ENCODE measurements at places on chromosomes 6 and 20. TPM values are rescaled to one million over a fixed set of nuclear protein-coding genes. Genes with fewer than 3 reads are reported as not detected.

GRCh38 chr6:5745081-5745480 is 261.6 kb downstream of the NRN1 start:
- no peak for DNase-seq

DNA sequence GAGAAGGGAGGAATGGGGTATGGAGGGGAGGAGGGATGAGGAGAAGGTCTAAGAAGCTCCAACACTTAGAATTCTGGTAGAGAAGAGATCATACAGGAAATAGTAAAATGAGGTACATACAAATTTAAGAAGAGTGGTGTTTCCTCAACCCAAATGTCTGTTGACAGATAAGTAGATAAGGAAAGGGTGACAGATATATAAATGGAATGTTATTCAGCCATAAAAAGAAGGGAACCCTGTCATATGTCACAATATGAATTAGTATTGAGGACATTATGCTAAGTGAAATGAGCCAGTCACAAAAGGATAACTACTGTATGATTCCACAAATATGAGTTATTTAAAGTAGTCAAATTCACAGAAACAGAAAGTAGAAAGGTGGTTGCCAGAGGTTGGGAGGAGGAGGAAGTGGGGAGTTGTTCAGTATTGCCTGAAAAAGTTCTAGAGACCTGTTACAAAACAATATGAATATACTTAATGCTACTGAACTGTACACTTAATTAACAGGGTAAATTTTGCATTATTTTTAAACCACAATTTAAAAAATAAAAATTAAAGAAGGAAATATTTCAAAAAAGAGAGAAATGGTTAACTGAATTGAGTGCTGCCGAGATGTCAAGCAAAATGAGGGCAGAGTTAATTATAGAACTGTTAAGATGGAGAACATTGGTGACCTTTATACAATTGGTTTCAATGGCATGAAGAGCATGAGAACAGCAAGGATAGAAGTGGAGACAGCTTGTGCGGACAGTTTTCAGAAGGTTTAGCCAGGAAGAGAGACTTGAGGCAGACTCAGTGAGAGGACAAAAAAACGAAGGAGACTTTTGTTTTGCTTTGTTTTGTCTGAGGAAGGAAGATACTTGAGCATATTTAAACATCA is 47.6 kb upstream of the ADGRF4 start:
- no peak for DNase-seq

- no peak for DNase-seq
Observed at GRCh38 chr20:52595518-52595917, 376.6 kb upstream of the TSHZ2 start.

GRCh38 chr6:20317430-20317829 is 84.2 kb upstream of the E2F3 start:
- no peak for DNase-seq

DNA sequence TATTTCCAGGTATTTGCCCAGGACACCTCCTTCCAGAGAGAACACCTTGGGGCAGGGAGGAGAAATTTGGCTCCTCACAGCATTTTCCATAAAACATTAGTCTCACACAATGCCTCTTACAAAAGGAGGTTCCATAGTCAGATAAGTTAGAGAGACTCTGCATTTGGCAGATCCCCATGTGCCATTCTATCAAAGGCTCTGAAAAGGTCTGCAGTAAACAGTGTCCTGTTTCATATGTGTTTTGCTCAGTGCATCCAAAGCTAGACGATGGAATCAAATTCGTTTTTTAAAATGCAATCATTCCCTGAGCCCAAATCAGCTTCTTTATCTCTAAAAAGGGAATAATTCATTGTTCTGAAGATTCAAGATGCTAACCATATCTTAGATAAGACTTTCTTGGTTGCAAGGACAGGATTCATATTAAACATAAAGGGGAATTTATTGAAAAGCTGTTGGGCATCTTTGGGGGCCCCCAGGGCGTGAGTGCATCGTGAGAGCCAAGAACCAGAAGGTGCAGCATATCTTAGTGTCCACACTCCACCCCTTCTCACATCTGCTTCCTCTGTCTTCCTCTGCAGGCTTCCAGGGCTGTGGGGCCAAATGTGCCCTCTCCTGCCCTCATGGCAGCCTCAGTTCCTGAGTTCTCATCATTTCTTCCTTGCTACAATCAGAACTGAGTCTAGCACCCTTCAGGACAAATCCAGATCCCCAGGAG is 41.4 kb upstream of the MLN start:
- no peak for DNase-seq

- DNase-seq, result no peak
Observed at GRCh38 chr20:56518721-56519398, 5.7 kb upstream of the FAM209A start.

DNA sequence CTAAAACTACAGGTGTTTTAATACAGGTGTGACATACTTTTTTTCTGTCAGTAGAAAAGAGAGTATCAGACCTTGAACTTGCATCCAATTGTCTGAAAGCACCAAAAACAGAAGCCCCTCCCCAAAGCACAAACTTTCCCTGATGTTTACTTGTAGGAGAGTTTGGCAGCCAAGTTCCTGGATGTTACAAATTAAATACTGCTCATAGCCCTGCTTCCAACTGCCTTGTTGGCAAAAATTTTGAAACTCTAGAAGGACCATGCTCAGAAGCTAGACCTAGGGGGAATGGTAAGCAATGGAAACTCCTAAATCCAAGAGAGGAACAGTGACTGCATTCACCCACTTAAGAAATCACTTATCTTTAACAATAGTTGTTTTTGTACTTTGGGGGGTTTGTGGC is 17.0 kb upstream of the ARG1 start:
- DNase-seq, result no peak

DNA sequence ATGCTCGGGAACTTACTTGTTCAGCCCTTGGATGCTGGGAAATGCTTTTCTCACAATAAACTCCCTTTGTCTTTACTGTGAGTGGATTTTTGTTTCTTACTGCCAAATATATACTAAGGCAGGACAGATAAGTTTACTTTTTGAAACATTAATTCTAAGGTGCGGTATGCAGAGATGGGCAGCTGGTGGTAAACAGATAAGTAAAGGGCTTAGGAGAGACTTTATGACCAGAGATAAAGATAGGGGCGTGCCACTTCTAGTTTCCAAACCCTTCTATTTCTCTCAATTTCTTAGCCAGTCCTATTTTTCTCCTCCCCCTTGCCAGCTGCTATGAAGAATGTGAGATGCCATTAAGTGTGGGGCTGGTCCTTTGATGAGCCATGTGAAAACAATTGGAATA is 16.3 kb downstream of the SAMD3 start:
- DNase-seq, result no peak

- no peak for DNase-seq
Observed at GRCh38 chr6:78397499-78397898, 469.9 kb upstream of the IRAK1BP1 start.

DNA sequence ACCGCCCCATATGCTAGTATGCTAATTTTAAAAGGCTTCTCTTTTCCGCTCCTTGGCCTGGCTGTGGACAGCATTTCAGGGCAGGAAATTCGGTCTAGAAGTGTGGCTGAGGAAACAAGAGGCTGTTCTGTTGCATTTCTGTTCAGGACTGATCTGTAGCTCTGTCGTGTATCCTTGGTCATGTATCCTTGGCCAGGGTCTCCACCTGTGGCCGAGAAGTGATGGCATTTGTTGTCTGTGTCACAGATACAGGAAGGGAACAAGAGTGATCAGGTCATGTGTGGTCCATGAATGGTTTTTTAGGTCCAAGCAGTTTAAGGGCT is 300.5 kb upstream of the SUPT3H start:
- no peak for DNase-seq

GRCh38 chr6:21772884-21773575 is 179.5 kb downstream of the SOX4 start:
- DNase-seq, result no peak

DNA sequence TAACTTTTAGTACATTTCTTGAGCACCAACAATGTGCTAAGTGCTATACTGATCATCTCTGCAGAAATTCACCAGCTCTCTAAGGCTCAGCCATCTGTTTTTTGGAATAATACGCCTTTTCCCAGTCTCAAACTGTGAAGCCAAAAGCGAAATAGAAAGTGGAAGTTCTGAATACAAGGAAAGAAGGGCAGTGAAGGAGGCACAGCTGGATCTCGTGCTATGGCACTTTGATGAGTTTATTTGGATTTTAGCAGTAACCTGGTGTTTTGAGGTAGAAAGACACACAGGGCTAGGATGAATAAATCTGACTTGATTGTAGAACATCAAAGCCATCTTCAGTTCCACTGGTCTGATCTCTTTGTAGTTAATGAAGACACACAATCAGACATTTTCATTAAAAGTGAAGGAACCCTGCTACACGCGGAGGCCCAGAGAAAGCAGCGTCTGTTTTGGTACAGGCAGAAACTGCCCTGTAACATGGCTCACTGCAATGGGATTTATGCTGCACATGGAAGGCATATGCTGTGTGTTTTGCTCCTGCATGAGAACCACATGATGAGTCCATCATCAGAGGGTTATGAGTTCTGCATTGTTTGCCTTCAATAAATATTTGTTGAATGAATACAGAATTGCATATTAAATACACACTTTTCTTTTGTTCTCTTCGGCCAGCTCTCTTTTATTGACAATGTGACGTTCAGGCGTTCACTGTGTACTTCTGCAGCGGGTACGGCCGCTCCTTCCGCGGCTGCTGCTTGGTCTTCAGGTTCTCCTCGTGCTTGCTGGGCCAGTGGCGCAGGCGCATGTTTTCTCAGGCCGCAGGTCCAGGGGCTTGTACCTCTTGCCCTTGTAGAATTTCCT is 100.9 kb downstream of the PREP start:
- DNase-seq, result no peak

BPI gene
- total RNA-seq, result not detected

RNF144B gene
- total RNA-seq, result 0.60 TPM

ULBP2 gene
- total RNA-seq, result 17.3 TPM

DEK gene
- total RNA-seq, result 193 TPM

PPP1R16B gene
- total RNA-seq, result 0.14 TPM

CDK19 gene
- total RNA-seq, result 10.2 TPM

Measured in A172 (cell line).